ENCODE measurements at places on chromosomes 4 and X. TPM values are rescaled to one million over a fixed set of nuclear protein-coding genes. Genes with fewer than 3 reads are reported as not detected.

Gene NRK
- under 0.01 TPM for total RNA-seq

Gene ZNF157
- under 0.01 TPM for total RNA-seq

Gene HEPH
- 64.5 TPM for total RNA-seq

Gene TDO2
- 1.4 TPM for total RNA-seq

Gene SHOX
- total RNA-seq: 13.4 TPM

Gene GAB3
- 6.9 TPM for total RNA-seq

Gene MAGEB2
- not detected for total RNA-seq

Gene SPINK2
- not detected for total RNA-seq

DNA sequence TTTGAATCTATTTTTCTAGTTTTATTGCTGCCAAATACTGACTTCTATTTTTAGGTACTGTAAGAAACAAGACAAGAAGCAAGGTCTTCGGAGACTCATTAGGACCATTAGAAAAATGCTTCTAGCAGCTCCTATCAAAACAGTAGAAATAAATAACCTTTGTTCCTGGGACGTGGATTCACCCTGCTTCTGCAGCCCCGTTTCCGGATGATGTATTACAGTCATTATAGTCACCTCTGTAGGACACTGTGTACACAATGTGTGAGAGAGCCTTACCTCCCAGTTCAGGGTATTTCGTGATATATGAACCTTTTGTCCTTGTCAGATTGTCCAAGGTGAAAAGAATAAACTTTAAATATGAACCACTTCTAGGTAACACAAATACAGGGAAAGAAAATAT, 484.0 kb upstream of the TECRL start:
- H3K4me3 ChIP-seq: no peak overlapping the region
- H3K4me1 ChIP-seq: no peaks in the 10 kb centered on the region
- DNase-seq: no peak
- H3K36me3 ChIP-seq: no peaks in the 10 kb centered on the region

- H3K27me3 ChIP-seq: no peaks in the 10 kb centered on the region
- H3K27ac ChIP-seq: no peak overlapping the region
- DNase-seq: no peak
- no peaks in the 10 kb centered on the region for H3K36me3 ChIP-seq
- H3K4me1 ChIP-seq: no peaks in the 10 kb centered on the region
These were observed 29.9 kb downstream of the TBL1X start for GRCh38 chrX:9494771-9495170.

DNA sequence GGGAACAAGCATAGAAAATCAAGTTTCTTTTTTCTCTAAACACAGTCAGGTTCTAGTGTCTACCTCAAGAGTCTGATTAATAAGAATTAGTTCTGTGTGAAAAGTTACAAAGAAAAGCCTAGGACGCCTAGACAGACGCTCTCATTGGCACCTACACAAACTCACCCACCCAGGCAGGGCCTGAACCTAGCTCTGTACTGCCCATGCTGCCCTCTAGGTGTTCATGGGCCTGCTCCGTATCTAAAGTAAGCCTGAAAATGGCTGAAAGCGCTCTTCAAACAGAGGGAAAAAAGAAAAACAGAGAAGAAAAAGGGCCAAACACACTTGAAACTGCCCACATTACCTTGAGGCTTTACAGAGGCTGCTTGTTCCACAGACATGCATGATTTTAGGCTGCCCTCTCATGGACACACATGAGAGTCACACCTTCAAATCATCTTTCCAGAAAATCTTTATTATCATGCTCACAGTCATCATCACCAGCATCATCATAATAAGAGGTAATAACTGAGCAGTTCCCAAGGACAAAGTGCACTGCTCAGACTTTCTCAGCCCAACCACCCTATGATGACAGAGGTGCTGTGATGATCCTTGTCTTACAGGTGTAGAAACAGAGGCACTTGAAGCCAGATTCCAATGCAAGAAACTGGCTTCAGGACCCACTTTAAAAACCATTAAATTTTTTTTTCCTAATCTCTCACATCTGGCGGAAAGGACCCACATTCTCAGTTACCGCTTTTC, 49.6 kb downstream of the MAP7D2 start:
- H3K4me1 ChIP-seq: peaks cover 14% of the 10 kb centered on the region
- no peaks in the 10 kb centered on the region for H3K36me3 ChIP-seq
- peak overlapping the region; percentile 54 for H3K27ac ChIP-seq
- H3K27me3 ChIP-seq: peaks cover 4% of the 10 kb centered on the region

DNA sequence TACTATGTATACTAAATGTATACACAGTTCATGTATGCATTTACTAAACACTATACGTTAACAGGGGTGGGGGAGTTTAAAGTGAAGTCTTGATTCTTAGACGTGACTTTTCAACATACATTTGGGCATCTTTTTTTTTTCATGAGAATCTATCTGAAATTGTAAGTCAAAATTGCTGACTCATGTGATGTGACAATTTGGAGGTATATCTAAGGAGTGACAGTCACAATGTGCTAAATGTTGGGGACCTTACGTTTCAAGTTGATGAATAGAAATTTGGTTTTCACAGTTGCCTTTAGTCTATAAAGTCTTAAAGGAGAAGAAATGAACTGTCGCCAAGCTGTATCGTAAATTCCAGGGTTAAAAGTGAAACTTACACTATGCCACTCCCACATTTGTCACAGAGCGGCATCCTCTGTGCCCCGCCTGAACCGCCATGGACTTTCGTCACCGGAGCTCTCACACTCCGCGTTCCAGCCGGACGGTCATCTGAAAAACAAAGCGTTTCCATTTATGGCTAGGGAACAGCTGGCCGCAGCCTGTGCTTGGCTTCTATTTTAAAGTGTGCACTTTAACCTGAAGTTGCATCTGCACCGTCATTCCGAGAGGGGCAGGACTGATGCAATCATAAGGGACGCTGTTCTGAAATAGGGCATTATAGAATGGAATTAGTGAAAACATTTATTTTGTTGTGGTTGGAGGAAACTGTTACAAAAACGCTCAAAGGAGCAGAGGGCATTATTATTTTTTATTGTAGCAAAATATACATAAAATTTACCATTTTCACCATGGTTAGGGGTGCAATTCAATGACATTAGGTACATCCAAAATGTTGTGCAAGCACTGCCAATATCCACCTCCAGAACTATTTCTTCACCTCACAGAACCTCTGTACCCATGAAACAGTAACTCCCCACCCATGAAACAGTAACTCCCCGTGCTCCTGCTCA, 30.9 kb downstream of the PDLIM3 start:
- H3K4me3 ChIP-seq: peak overlapping the region; percentile 51
- no peak overlapping the region for H3K27ac ChIP-seq
- H3K27me3 ChIP-seq: no peaks in the 10 kb centered on the region
- H3K36me3 ChIP-seq: no peaks in the 10 kb centered on the region
- no peaks in the 10 kb centered on the region for H3K4me1 ChIP-seq

DNA sequence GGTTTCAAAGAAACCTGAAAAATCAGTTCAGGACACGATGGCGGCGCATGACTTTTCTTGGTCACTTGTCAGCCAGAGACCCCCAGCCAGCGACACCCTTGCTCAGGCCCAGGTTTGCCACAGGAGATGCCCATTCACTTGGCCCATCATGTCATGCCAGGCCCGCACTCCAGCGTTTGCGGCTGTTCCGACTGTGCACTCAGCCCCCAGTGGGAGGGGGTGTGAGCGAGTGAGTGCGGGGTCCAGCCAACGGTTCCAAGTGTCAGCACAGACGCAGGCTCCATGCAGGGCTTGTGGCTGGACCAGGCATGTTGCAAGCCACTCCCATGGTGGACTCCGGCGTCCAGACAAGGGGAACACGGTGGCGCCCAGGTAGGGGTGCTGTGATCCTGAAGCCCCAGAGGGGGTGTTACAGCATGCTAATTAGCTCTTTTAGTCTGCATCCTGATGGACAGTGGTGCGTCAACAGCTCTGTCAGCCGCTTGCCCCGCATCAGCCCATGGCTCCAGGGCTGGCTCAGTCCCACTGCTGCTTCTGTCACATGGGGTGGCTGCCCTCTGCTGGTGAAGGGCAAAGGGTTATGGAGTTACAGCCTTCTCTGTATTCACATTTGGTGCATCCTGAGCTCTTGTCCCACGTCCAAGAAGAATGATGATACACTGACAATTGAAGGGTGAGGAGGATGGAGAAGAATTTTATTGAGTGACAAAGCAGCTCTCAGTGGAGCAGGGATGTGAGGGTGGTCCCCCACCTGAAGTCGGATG, 3.7 kb upstream of the MAEA start:
- no peak overlapping the region for H3K27ac ChIP-seq
- no peaks in the 10 kb centered on the region for H3K27me3 ChIP-seq
- H3K4me3 ChIP-seq: no peak overlapping the region
- peak; percentile 72 for DNase-seq
- no peaks in the 10 kb centered on the region for H3K36me3 ChIP-seq

GRCh38 chr4:113987382-113987941, 8.0 kb upstream of the ARSJ start:
- no peak overlapping the region for H3K4me3 ChIP-seq
- H3K36me3 ChIP-seq: no peaks in the 10 kb centered on the region
- no peaks in the 10 kb centered on the region for H3K27me3 ChIP-seq
- no peak for DNase-seq
- no peak overlapping the region for H3K27ac ChIP-seq

- no peak overlapping the region for H3K4me3 ChIP-seq
- no peak for DNase-seq
- no peaks in the 10 kb centered on the region for H3K27me3 ChIP-seq
- no peaks in the 10 kb centered on the region for H3K4me1 ChIP-seq
These were observed 127.4 kb downstream of the FHDC1 start for GRCh38 chr4:153063490-153063889.

All from osteoblast (primary cell).